ENCODE measurements at places on chromosomes 16 and 17.
A peak's percentile ranks its signal among the peaks of the same experiment; 100 is the strongest.

- DNase-seq: no peak
These were observed 195.5 kb downstream of the TOX3 start for GRCh38 chr16:52351451-52351850.

- DNase-seq: no peak
These were observed 78.9 kb downstream of the RTN4RL1 start for GRCh38 chr17:1946021-1946932.

DNA sequence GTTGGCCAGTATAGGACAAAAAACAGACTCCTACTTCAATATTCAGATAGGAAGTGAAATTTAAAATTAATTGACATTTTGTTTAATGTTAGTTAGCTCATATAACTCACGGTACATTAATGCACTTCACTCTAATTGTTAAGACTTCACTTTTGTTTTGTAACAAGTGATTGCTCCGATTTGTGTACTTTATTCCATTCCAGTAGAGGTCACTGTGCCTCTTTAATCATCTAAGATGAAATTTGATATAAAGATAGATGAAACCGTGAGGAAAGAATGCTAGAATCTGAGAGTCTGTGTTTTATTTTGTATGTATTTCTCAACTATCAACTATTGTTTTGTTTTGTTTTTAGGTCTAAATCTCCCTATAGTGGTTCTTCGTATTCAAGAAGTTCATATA lies 29.0 kb downstream of the RBBP6 start:
- DNase-seq: peak; percentile 11

GRCh38 chr17:48455791-48456190 lies 25.8 kb upstream of the SKAP1 start:
- DNase-seq: no peak

GRCh38 chr16:86619239-86619794 lies 41.0 kb downstream of the FOXL1 start:
- no peak for DNase-seq

DNA sequence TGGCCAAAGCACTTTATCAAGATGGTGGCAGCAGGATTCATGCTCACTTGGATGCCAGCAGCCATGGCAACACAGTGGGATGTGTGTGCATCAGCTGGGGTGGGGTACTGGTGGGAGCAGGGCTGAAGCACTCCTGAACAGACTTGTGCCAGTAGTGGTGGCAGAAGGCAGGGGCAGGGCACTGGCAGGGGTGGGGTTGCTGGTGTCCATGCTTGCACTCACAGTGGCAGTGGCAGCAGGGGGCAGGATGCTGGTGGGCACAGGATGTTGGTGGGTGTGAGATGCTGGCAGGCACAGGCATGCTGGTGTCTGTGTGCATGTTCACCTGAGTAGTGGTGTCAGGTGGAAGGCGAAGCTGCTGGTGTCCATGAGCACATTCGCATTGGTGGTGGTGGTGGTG lies 161.0 kb upstream of the PMFBP1 start:
- no peak for DNase-seq

GRCh38 chr17:67676305-67676704 lies 41.4 kb upstream of the NOL11 start:
- no peak for DNase-seq

- no peak for DNase-seq
These were observed 6.3 kb upstream of the RNF227 start for GRCh38 chr17:7922269-7922844.

DNA sequence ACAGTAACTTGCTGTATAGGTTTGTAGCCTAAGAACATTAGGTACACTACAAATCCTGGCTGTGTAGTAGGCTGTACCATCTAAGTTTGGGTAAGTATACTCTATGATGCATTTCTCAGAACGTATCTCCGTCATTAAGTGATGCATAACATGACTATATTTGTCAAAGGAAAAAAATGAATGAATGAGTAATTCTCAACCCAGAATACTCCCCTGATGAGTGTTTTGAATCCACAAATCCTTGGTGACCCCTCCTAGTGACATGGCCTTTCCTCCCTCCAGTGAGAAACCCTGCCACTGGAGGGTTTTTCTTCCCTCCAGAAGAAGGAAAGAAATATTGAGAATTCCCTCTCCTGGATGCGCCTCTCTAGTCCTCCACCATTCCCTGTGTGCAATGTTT lies 24.0 kb upstream of the SALL1 start:
- DNase-seq: no peak

GRCh38 chr16:68077866-68078700 lies 7.1 kb upstream of the NFATC3 start:
- DNase-seq: no peak

GRCh38 chr17:12790249-12791106 lies 1.2 kb downstream of the ARHGAP44 start:
- no peak for DNase-seq

DNA sequence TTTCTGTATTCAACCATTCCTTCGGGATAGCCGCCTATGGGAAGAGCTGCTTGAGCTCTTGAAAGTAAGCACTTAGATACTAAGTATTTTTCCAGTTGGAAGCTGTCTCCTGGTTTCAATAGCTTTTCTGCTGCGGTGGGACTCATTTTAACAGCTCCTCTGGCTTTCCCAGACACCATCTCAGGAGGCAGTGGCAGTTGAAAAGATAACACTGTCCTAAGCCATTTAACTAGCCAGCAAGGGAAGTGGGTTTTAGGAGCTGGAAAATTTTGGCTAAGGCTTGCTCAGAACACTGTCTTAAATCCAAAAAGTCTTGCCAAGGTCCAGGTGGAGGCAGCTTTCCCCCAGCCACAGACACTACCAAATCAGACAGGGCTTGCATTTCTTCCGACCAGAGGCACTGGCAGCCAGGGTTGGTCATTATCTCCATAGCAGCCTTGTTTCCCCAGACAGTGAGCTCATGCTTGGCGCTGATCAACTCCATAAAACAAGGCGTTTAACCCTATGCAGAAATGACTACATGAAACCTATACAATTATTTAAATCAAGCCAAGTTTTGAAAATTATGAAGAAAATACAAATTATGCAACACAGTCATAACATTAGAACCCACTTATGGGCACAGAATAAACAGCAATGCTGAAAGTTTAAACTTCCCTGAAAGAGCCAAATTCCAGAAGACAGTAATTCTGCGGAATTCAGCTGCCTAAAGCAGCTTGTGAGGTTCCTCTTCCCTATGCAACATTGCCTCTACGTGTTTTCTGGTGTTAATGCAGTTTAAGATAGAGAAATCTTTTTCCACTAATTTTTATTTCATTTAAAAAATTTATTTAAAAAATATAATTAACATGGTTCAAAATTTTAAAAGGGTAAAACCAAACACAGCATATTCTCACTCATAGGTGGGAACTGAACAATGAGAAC lies 25.0 kb downstream of the GABARAPL2 start:
- DNase-seq: no peak

- no peak for DNase-seq
These were observed 18.5 kb downstream of the NFE2L1 start for GRCh38 chr17:48066656-48067055.

- no peak for DNase-seq
These were observed 129.8 kb upstream of the RCVRN start for GRCh38 chr17:10034719-10035475.
